ENCODE measurements at places on chromosomes 7 and 10. TPM values are rescaled to one million over a fixed set of nuclear protein-coding genes. Genes with fewer than 3 reads are reported as not detected.

NRBF2 gene
- total RNA-seq = 30.8 TPM

DNA sequence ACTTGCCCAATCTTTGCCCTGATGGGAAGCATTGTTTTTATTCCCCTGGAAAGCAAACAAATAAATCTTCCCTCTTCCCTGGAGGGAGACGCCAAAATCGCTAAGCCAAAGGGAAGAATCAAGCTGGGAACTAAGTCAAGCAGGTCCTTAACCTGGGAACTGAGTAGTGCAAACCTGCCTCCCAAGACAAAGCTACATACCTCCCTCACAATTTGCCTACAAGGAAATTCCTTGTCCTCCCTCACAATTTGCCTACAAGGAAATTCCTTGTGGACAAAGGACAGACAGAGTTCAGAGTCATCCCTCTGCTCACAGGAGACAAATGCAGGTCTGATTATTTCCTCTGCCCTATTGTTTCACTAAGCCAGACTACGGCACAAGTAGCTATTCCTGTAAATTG, 50.5 kb downstream of the SPOCK2 start:
- no peak for DNase-seq

DNA sequence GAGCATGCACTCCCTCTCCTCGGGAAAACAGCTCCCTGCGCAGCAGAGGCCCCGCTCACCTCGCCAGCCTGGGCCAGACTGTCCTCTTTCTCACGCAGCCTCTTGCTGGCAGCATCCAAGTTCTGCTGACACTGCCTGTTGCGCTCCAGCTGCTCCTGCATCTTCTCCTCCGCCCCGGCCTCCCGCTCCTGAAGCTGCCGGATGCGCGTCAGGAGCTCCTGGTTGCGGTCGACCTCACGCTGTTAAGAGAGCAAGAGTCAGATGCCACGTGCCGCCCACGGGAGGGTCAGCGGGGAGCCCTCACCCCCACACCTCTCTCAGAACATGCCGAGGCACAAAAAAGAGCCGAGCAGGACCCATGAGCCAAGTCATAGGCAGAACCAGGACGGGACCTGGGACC, 10.2 kb downstream of the MAD1L1 start:
- DNase-seq = no peak

GRCh38 chr7:134859783-134860182, 80.3 kb downstream of the CALD1 start:
- DNase-seq = no peak

DNA sequence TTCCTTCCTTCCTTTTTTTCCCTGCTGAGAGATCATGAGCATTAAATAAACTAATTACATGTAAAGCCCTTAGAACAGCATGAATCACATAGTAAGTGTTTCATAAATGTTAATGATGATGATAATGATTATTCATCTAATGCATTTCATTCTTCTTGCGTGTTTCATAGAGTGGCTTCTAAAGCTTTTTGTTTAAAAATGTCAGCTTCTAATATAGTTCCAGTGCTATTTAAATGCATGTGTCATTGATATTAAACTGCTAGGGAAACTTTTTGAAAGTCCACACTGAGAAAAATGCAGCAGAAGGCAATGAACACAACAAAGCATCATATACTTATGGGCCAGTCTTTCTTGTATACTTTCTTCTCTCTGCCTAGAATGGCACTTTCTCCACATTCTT, 894.8 kb downstream of the REEP3 start:
- no peak for DNase-seq

GRCh38 chr7:101819913-101820522, 2.6 kb downstream of the CUX1 start:
- DNase-seq = no peak

GRCh38 chr10:11611248-11612020, at the start of gene USP6NL:
Gene USP6NL, minus strand, starts transcription at chr10:11611650. Its CDS starts 14,016 bp downstream, at chr10:11597634.
- peak; percentile 48 for DNase-seq

NME8 gene
- not detected for total RNA-seq

DNA sequence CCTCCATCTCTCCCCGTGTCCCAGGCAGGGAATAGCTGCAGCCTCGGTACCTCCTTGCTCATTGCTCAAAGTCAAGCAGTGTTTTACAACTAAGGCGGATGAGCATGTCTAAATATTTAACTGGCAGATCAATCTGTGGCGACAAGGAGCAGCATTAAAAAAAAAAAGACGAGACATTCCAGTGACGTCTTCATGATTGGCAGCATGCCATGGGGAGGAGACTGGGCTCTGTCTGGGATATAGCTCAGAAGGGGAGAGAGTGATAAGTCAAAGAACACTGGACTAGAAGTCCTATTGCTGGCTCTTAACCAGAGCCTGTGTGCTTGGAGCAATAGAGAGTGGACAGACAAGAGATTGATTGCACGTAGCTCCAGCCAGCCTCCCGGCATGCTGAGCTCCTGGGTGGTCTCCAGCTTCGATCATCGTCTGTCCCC, 287.5 kb upstream of the PODXL start:
- no peak for DNase-seq

- no peak for DNase-seq
These were observed 31.0 kb downstream of the AKR1B1 start for GRCh38 chr7:134427896-134428295.

PRKG1 gene
- total RNA-seq = not detected

UCN3 gene
- total RNA-seq = not detected

PDE6C gene
- total RNA-seq = not detected

GRCh38 chr7:46934198-46934825, 647.6 kb downstream of the TNS3 start:
- no peak for DNase-seq

AOAH gene
- total RNA-seq = 12.3 TPM

LEP gene
- total RNA-seq = not detected

ADARB2 gene
- total RNA-seq = 0.05 TPM

DNA sequence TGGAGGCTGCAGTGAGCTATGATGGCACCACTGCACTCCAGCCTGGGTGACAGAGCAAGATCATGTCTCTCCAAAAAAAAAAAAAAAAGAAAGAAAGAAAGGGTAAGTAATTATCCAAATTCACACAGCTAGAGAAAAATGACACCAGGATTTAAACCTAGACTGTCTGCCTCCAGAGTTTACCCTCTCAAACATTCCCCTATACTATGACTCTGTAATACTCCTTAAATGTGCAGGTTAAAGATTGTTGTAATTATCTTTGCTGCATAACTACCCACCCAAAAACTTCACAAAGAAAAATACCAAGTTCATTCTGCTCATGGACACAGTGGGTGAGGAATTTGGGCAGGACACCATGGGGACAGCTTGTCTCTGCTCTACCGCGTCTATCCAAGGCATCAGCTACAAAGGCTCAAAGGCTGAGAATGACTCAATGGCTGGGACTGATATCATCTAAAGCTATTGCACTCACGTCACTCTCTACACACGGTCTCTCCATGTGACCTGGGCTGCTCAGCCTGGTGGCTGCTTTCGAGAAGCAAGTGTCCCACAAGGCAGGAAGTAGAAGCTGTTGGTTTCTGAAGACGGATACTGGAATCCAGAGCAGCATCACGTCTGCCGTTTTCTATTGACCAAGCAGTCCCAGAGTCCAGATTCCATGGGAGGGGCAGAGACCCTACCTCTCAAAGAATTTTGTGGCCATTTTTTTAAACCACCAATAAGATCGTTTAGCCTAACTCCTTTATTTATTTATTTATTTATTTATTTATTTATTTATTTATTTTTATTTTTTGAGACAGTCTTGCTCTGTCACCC, 185.7 kb upstream of the AUTS2 start:
- DNase-seq = no peak

GRCh38 chr10:133379801-133380666, 972 bp downstream of the PAOX start:
- DNase-seq = no peak

GRCh38 chr10:7306147-7306546, 104.7 kb downstream of the SFMBT2 start:
- DNase-seq = no peak

DNA sequence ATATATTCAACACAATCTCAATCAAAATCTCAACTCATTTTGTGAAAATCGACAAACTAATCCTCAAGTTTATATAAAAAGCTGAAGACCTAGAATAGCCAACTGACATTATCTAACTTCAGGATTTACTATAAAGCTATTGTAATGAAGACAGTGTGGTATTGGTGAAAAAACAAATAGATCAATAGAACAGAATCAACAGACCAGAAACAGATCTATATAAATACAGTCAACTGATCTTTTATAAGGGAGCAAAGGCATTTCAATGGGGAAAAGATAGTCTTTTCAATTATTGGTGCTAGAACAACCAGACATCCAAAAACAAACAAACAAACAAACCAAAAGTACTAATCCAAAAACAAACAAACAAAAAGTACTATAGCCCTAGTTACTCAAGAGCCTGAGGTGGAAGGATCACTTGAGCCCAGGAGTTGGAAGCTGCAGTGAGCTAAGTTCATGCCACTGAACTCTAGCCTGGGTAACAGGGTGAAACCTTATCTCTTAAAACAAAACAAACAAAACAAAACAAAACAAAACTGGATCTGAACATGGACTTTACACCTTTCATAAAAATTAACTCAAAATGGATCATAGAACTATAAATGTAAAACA, 26.6 kb upstream of the AKR1D1 start:
- DNase-seq = no peak

DNA sequence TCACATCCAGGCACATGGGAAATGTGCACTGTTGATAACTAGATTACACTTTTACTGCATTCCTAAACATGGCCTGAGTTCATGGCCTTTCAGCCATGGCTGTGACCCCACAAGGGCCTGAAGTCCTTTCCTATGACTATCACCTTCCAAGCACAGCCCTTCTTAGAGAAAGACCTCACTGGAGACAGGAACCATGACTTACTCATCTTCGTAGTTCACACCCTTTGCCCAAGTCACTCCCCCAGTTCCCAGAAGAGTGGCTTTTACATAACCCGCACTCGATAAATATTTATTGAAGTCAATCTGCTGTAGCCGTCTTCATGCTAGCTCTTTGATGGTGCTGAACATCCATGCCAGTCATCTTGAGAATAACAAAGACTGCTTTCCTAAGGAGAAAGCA, 632.5 kb upstream of the NRP1 start:
- DNase-seq = no peak

- no peak for DNase-seq
These were observed 533.6 kb downstream of the GATA3 start for GRCh38 chr10:8588135-8588534.

- DNase-seq = no peak
These were observed 448.7 kb upstream of the PFKP start for GRCh38 chr10:2618690-2619089.

Data from activated T-helper 1 cell treated with anti-CD3 and anti-CD28 coated beads, Interleukin-12 subunit alpha, Interleukin-12 subunit beta, Interleukin-2, Interleukin-4 antibody, amounts not matched to agents 30 ng/mL and 10 ng/mL and 1 ng/mL, durations not matched to agents 14 hours and 24 hours and 36 hours (primary cell).